RWPE1 (cell line): ENCODE measurements at places on chromosomes 12 and 14.

DNA sequence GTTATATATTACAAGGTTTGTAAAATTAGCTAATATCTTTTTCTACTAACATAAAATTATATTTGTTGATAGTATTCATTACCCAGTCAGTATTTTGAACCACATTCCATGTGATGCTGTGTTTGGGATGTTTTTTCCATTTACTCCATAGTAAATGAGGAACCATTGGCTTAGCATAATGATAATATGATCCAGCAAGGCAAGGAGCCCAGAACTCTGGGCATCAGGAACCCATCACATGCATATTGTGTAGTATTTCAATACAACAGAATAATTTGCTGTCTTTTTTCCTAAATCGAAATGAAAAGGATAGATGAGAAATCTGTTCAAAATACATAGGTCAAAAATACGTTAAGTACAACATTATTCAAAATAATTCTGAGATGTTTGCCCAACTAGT lies 48.7 kb upstream of the GARIN2 start:
- DNase-seq = no peak

- no peak for DNase-seq
These were observed 36.6 kb upstream of the ATP2B1 start for GRCh38 chr12:89745286-89745685.

DNA sequence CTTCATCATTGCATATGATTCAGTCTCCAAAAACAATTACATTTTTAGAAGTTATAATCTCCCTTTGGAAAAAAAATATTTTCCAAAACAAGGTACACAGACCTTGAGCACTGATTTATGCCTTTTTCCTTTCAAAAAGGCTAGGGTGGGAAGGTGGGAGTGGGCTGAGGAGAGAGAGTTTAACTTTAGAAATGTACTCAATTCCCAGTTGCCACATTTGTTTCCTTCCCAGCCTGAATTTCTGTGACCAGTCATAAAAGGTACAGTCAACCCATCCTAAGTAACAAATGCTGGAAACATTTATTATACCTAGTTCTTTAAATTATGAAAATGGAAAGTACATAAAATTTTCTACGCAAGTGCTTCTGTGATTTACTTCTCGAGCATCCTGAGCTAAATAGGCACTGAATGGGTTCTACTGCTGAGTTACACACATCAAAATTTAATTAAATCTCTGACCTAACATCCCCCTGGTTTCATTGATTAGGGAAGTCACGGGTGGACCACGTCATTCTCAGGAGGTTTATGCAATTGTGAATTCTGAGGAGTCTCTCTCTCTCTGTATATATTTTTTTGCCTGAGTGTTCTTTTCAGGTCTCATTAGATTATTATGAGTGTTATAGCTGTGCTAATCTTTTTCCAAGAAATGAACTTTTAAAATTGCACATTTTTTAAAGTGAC lies 371.8 kb downstream of the BTG1 start:
- no peak for DNase-seq

GRCh38 chr14:101992708-101993107 lies 28.3 kb downstream of the DYNC1H1 start:
- DNase-seq = no peak

DNA sequence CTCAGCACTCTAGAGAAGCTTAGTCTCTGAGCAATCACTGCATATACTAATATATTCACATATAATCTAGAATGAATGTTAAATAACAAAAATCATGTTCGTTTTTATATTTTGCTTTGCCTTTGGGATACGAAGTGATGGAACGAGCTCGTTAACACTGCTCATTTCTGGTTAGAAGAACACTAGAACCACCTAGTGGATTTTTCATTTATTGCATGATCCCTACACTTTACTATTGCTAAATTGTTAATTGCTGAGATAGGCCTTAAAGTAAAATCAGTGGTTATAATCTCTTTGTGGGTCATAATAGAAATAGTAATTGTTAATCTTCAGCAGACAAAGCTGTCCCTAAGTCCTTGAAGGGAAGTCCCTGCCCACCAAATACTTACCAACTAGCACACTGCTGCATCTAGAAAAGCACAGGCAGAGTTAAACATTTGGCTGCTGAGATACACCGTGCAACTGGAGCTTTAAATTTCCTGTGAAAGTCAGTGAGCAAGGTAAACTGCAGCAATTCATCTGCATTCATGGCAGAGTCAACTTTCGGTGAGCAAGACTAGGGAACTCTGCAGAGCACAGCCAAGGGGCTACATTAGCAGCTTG lies 353.7 kb downstream of the APAF1 start:
- peak; percentile 55 for DNase-seq

GRCh38 chr12:67630373-67631088 lies 18.0 kb upstream of the DYRK2 start:
- no peak for DNase-seq

GRCh38 chr14:97262336-97262735 lies 465.2 kb downstream of the VRK1 start:
- no peak for DNase-seq

- peak; percentile 48 for DNase-seq
These were observed 643 bp downstream of the ZFC3H1 start for GRCh38 chr12:71662849-71663560.

GRCh38 chr14:93033983-93034670 lies 81.6 kb downstream of the ITPK1 start:
- no peak for DNase-seq

DNA sequence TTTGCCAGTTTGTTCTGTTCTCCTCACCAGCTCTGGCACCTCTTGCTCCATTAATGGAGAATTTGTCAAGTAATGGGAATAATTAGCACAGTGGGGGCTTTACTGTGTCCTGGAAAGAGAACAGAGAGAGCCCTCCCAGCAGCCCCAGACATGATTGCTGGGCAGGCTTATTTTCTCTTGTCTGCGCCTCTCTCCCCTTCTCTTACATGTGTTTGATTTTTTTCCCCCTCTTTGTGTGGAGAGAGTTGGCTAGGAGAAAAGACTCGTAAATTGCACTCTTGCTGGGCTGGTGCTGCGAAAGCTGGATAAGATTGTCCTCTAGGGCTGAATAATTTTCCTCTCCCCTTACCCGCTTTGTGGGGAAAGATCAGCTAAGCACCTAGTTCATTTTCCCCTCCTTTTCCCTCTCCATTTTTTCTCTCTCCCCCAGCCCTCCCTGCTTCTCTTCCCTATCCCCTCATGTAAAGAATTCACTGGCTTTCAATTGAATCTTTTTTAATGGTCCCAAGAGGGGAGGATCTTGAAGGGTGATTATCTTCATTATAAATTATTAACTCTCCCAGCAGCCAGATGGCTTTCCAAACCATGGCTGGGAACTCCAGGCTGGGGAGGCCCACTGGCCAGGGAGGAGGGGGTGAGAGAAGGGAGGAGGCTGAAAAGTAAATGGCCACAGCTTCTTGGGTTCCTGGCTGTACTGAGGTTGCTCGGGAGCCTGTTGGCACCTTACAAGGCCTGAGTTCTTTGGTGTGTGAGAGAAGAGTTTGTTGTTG lies 62.2 kb downstream of the NRXN3 start:
- DNase-seq = no peak
